ENCODE measurements at places on chromosomes 1 and 21.

GRCh38 chr1:230816018-230816417, 52.3 kb downstream of the C1orf198 start:
- no peak for DNase-seq

DNA sequence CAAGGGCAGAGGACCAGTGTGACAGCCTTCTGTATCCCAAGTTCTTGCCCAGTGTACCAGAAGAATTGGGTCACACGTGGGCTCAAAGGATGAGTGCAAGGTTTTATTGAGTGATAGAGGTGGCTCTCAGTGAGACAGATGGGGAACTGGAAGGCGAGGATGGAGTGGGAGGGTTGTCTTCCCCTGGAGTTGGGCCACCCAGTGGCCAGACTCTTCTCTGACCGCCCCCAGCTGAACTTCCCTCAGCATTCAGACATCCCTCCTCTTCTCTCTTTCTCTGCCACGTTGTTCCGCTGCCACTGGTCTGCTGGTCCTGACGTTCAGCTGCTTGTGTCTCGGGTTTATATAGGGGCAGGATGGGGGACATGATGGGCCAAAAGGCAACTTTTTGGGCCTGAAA, 150.1 kb upstream of the IVNS1ABP start:
- no peak for DNase-seq

- DNase-seq = no peak
Observed at GRCh38 chr1:201736707-201737320, 92.1 kb upstream of the IPO9 start.

DNA sequence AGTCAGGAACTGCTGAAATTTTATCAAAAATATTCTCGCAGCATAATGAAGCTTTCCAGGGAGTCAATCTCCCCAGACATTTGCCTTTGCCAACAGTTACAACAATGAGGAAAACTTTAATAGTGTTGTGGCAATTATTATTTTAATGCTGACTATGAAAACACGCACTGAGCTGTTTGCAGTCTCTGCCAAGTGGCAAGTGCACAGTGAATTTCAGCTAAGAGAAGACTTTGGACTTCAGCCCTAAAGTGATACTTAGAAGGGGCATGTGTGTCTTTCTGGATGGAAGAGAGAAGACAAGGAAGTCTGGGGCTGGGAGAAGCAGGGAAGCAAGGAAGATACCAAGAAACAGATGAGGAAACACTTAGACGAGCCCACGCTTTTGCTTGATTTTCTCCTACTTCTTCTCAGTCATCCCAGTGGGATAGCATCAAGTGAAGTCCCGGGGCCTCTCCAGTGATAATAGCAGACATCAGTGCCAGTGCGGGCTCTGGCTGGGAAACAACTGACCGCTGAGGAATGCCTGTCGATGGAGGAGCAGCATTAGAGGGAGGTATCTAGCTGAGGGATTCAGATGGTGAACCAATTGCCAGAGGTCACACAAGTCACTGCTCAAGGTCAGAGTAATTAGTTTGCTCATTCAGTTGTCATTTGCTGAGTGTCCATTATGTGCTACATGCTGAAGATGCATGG, 196.3 kb downstream of the TTLL7 start:
- no peak for DNase-seq

GRCh38 chr1:202107321-202107761, 15.4 kb upstream of the GPR37L1 start:
- DNase-seq = no peak

GRCh38 chr1:227788271-227789083, 27.0 kb upstream of the PRSS38 start:
- no peak for DNase-seq

- DNase-seq = no peak
Observed at GRCh38 chr21:33028773-33029384, 3.1 kb downstream of the OLIG2 start.

- no peak for DNase-seq
Observed at GRCh38 chr1:8384577-8384976, 66.7 kb downstream of the SLC45A1 start.

- no peak for DNase-seq
Observed at GRCh38 chr1:233721004-233721595, 107.2 kb downstream of the KCNK1 start.

DNA sequence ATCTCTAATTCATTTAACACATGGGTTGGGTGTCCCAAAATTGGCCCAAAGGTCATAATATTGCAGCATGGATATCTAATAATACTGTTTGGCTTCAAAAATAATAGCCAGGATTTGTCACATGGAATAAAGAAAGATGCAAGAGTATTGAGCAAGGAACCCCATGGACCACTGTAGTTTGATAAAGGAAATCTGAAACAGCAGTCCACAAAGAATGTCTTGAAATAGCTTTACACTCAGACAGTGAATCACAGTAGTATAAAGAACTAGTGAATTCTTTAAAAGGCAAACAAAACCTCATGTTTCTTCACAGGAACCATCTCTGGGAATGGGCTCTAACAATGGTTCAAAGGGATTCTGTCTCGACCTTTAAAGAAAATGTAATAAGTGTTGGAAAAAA, 576.1 kb upstream of the ZRANB2 start:
- no peak for DNase-seq

DNA sequence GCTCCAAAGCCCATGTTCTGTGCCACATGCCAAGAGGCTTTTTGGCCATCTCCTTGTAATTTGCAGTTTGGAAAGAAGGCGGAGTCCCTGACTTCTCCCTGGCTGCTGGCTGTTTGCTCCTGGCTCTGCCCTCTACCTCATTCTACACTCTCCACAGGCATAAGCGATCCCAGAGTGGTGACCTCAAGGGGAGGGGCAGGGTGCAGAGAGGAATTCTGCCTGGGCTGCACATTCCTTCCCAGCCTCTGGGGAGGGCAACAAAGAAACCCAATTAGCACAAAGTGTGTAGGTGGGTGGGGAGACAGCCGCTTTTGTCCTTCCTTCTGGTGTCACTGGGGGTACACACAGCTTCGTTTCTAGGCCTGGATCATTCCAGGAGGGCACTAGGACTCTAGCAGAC, 95.3 kb downstream of the HIVEP3 start:
- no peak for DNase-seq

DNA sequence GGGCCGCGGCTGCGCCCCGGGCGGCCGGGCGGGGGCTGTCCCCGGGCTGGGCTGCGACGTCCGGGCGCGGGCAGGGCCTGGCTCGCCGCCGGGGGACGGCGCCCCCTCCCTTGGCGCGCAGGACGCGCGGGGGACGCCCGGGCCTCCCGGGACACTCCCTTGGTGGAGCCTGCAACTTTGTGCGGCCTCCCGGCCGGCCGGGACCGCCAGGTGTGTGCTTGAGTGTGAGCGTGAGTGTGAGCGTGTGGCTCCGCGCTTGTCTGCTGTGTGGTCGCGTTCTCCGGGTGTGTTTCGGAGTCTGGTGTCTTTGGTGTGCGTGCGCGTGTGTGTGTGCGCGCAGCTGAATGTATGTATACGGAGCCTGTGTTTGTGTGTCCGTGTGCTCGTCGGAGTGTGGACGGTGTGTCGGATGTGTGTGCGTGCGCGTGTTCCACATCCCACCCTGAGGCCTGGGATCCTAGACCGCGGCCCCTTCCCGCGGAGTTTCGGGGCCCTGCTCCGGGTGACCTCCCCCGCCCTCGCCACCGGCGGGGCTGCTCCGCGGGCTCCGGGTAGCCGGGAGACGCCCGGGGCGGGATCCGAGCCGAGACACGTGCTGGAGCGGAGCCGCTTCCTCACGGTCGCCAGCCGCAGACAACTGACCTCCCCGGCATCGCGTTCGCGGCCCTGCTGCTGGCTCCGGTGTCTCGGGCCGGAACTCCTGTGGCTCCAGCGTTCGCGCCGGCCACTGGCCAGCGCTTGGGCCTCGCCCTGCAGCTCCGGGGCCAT, 1.7 kb downstream of the PTPRU start:
- DNase-seq = peak; percentile 38

DNA sequence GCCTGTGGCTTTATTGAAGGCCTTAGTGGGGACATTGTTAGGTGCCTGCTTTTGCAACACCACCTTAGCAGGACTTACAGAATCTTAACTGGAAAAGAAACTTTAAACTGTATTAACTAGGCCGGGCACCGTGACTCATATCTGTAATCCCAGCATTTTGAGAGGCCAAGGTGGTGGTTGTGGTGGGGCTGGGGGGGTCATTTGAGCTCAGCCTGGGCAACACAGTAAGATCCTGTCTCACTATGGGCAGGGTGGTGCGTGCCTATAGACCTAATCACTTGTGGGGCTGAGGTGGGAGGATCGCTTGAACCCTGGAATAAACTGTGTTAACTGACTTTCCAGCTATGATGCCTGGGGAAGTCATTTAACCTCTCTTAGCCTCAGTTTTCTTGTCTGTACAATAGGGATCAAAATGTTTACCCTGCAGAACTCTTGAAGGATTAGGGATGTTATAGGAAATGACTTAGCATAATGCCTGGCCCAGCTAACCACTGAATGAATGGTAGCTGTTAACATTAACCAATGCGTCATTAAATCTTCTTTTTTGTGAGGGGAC, 39.5 kb downstream of the IER5 start:
- DNase-seq = no peak

DNA sequence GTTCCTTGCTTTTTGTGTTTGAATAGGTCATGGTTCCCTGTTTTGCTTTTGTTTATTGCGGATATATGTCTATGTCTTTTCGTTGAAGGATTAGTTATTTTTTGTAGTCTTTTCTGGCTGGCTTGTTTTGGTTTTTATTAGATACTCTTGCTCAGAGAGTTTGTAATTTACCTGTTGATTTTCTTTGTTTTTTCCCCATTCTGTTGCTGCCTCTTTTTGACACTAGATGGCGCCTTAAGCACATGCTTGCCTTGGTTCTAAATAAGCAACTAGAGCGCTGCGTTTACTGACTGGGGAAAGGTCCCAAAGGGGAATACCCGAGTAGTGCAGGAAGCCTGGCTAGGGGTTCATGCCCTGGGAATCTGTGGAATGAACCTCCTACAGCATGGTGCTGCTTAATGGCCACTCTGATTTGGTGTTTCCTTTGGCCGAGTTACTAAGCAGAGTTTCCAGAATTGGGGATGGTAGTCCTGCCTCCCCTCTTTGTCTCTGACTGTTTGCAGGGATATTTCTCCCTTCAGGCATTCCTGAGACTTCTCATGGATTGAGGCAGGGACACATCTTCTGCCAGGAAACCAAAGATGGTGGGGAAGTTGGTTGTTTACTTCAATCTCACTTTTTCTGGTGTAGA, 143.2 kb downstream of the PTPRU start:
- DNase-seq = no peak

GRCh38 chr1:17765444-17766411, 10.6 kb downstream of the ACTL8 start:
- DNase-seq = no peak

- no peak for DNase-seq
Observed at GRCh38 chr1:37621326-37621870, 13.3 kb downstream of the RSPO1 start.

GRCh38 chr1:22780696-22781095, 70.1 kb downstream of the EPHB2 start:
- no peak for DNase-seq

GRCh38 chr1:93816970-93817678, 61.9 kb downstream of the DNTTIP2 start:
- DNase-seq = no peak

GRCh38 chr1:175035865-175036264, 12.6 kb upstream of the MRPS14 start:
- no peak for DNase-seq

GRCh38 chr1:5576673-5577065, 415.6 kb downstream of the NPHP4 start:
- no peak for DNase-seq

DNA sequence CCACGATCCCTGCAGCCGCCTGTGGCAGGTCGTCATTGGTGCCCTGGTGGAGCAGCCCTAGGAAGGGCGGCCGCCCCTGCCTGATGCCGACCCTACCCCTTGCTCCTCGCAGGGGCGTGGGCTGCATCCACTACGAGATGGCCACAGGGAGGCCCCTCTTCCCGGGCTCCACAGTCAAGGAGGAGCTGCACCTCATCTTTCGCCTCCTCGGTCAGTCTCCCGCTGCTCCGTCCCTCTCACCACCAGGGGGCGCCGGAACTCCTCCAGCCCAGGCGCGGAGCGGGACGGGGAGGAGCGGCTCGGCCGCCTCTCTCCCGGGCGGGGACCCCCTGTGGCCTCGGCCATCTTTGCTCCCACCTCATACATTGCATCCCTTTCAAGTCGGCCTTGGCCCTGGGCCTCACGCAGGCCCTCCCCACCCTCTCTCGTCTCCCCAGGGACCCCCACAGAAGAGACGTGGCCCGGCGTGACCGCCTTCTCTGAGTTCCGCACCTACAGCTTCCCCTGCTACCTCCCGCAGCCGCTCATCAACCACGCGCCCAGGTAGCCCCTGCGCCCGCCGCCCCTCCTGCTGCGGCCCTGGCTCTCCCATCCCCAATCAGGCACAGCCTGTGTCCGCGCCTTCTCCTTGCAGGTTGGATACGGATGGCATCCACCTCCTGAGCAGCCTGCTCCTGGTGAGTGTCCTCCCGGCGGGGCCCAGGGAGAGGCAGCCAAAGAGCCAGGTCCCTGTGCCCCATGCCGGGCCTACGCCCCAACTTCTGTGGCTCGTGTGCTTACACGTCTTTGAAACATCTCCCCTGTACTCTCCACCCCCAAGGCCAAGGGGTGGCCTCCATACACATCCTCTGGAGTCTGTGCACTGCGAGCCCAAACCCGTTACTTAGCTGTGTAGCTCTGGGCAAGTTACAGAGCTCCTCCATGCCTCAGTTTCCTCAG, 24.7 kb downstream of the CDK18 start:
- DNase-seq = peak; percentile 54

GRCh38 chr21:45200581-45201296, 87.0 kb downstream of the POFUT2 start:
- DNase-seq = no peak
